ENCODE measurements at places on chromosomes 7 and 10. TPM values are rescaled to one million over a fixed set of nuclear protein-coding genes. Genes with fewer than 3 reads are reported as not detected.

TMEM184A gene
- total RNA-seq, result not detected

GRCh38 chr10:44978570-44979280, at the start of gene DEPP1:
TSS of gene DEPP1 (minus strand) at chr10:44978809. CDS start at chr10:44978030, 779 bp downstream.
- no peaks in the 10 kb centered on the region for H3K36me3 ChIP-seq
- no peak within 1 kb of the TSS for H3K4me3 ChIP-seq
- peaks cover 14% of the 10 kb centered on the region for H3K4me1 ChIP-seq
- no peak within 1 kb of the TSS for H3K27ac ChIP-seq
- DNase-seq, result peak; percentile 30
- no peaks in the 10 kb centered on the region for H3K27me3 ChIP-seq

GRCh38 chr7:51255536-51256208, 60.9 kb downstream of the COBL start:
- DNase-seq, result no peak
- H3K36me3 ChIP-seq, result no peaks in the 10 kb centered on the region
- H3K4me3 ChIP-seq, result no peak overlapping the region
- no peak overlapping the region for H3K27ac ChIP-seq
- H3K27me3 ChIP-seq, result peaks cover 3% of the 10 kb centered on the region
- H3K4me1 ChIP-seq, result no peaks in the 10 kb centered on the region

TBATA gene
- total RNA-seq, result not detected

DNA sequence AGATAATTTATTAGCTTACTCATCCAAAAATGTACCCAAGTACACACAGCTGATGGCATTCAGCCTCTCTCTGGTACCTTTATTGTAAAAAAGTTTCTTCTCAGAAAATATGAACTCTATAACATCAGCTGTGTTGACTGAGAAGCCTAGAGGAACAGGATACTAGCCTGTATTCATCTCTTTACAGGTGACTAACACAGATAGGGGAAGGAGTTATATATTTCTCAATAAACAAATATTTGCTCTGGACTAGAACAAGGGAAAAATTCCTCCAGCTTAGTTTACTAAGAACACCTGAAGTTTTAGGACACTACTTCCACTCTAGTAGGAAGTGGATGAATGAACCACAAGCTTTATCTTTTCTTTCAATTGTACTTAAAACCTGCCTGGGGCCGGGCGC, 67.8 kb downstream of the ZNF248 start:
- no peaks in the 10 kb centered on the region for H3K27me3 ChIP-seq
- peaks cover 11% of the 10 kb centered on the region for H3K36me3 ChIP-seq
- no peaks in the 10 kb centered on the region for H3K4me1 ChIP-seq
- H3K27ac ChIP-seq, result no peak overlapping the region
- H3K4me3 ChIP-seq, result no peak overlapping the region

- no peak overlapping the region for H3K4me3 ChIP-seq
- no peaks in the 10 kb centered on the region for H3K27me3 ChIP-seq
Measured at GRCh38 chr7:55467047-55467593, 102.0 kb downstream of the LANCL2 start.

DNA sequence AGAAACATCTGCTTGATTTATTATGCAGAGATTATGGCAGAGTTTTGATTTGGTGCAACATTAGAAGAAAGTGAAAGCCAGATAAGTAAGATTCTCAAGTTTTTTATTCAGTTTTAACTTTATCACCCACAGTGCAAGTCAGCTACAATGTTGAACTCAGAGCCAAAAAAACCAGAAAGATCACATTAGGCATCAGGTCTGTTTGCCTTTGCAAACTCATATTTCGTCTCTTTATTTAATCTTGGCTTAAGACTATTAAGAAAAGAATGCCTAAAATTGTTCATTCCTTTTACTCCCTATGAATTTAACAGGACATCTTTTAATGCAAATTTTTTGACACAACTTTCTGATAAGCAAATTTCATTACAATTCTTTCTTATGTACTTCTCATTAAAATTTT, 76.0 kb upstream of the TMEM26 start:
- no peaks in the 10 kb centered on the region for H3K36me3 ChIP-seq
- H3K4me3 ChIP-seq, result no peak overlapping the region
- no peak overlapping the region for H3K27ac ChIP-seq
- DNase-seq, result no peak
- H3K4me1 ChIP-seq, result no peaks in the 10 kb centered on the region

- H3K4me3 ChIP-seq, result no peak overlapping the region
- DNase-seq, result peak; percentile 60
- H3K4me1 ChIP-seq, result no peaks in the 10 kb centered on the region
- H3K27me3 ChIP-seq, result no peaks in the 10 kb centered on the region
Measured at GRCh38 chr10:120423431-120424197, 33.4 kb upstream of the PLPP4 start.
